ENCODE measurements at places on chromosomes 6 and 20.

DNA sequence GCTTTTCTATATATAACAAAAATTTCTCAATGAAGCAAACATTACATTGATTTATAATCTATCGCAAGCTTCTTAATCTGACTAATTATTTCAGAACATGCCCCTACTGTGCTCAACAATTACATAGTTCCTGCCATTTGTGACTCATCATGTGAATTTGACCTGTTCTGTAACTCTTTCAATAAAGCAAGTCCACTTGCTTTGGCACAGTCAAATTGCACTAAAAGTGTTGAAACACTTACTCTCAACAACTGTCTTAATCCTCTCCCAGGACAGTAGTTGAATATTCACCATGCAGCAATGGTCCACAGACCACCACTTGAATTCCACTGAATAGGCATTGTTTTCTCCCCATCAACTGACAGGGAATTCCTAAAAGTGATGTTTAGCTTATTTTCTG lies 67.7 kb upstream of the SPTLC3 start:
- DNase-seq, result no peak

GRCh38 chr6:5729813-5730517 lies 276.8 kb downstream of the NRN1 start:
- DNase-seq, result no peak

DNA sequence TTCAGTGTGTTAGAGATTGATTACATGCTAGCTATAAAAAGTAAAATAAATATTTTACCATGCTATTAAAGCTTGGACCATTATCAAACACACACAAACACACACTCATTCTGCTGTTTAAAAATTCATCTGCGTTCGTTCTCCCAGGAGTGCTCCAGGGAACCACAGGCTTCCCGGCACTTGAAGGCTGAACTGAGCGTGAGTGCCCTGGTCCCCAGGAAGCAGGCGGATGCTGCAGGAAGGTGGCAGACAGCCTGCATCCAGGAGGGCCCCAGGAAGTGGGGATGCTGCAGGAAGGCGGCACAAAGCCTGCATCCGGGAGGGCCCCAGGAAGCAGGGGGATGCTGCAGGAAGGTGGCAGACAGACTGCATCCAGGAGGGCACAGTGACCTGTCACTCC lies 147.2 kb upstream of the SNX9 start:
- no peak for DNase-seq

GRCh38 chr20:47568019-47568418 lies 66.3 kb downstream of the NCOA3 start:
- no peak for DNase-seq

GRCh38 chr6:31970604-31971271 lies 1.2 kb downstream of the DXO start:
- no peak for DNase-seq
